ENCODE measurements at places on chromosomes 1 and 21. TPM values are rescaled to one million over a fixed set of nuclear protein-coding genes. Genes with fewer than 3 reads are reported as not detected.

Gene NIPAL3
- 30.4 TPM for total RNA-seq

Gene ZMYND12
- total RNA-seq: 0.66 TPM

Gene CCDC28B
- total RNA-seq: 10.8 TPM

Gene IKBKE
- 14.3 TPM for total RNA-seq

Gene AGMAT
- 1.8 TPM for total RNA-seq

Gene KRTAP10-1
- not detected for total RNA-seq

Gene HES2
- total RNA-seq: under 0.01 TPM

Gene S100A7
- total RNA-seq: not detected

Gene TEDDM1
- total RNA-seq: not detected

Gene FBLIM1
- 54.5 TPM for total RNA-seq

Gene PRELP
- total RNA-seq: 1.9 TPM

Gene SLC30A10
- total RNA-seq: not detected

Gene NUDT4B
- 11.2 TPM for total RNA-seq

Gene TAL1
- total RNA-seq: not detected

Gene NECTIN4
- total RNA-seq: 0.11 TPM

Gene CLDN19
- not detected for total RNA-seq

Gene S100A4
- total RNA-seq: 31.4 TPM

Gene GBP3
- total RNA-seq: 28.1 TPM

Gene SYT11
- 40.4 TPM for total RNA-seq

Gene KLHDC8A
- total RNA-seq: not detected

Gene IL12RB2
- total RNA-seq: not detected

Gene HTR6
- not detected for total RNA-seq

Gene SPRR4
- not detected for total RNA-seq

Gene PPIAL4G
- total RNA-seq: not detected

Gene LCE2A
- total RNA-seq: 2.2 TPM

Gene GATAD2B
- 3.6 TPM for total RNA-seq

Gene TFF2
- not detected for total RNA-seq

Gene TMEM54
- total RNA-seq: 53.0 TPM

Gene AQP10
- total RNA-seq: not detected

Gene PLPPR5
- total RNA-seq: 0.89 TPM

Gene CCDC185
- total RNA-seq: not detected

Gene LAX1
- total RNA-seq: under 0.01 TPM

Gene TCEA3
- total RNA-seq: 6.8 TPM

Gene TDRD5
- total RNA-seq: under 0.01 TPM

Gene ADAMTS5
- 4.0 TPM for total RNA-seq

Gene OR14K1
- not detected for total RNA-seq

Gene IVL
- total RNA-seq: 1.7 TPM

Gene MAN1C1
- total RNA-seq: 2.4 TPM

Gene TSSK3
- total RNA-seq: 5.1 TPM

Gene SERPINC1
- total RNA-seq: 0.12 TPM

Gene REN
- 0.77 TPM for total RNA-seq

Gene IGSF21
- total RNA-seq: not detected

Gene GJA9
- total RNA-seq: 0.12 TPM

Gene PTPRC
- not detected for total RNA-seq

Gene MLLT11
- total RNA-seq: 6.9 TPM

Gene NOTCH2NLA
- 140 TPM for total RNA-seq

Gene LCE1B
- total RNA-seq: not detected

Gene IGFN1
- 4.6 TPM for total RNA-seq

Data from uterine smooth muscle cell (primary cell).